ENCODE measurements at places on chromosomes 13 and 19.

- DNase-seq = no peak
These were observed 66.0 kb downstream of the ABCC4 start for GRCh38 chr13:95235199-95235756.

GRCh38 chr13:98853771-98854221 lies 101.3 kb upstream of the SLC15A1 start:
- no peak for DNase-seq

GRCh38 chr13:33194820-33195692 lies 90.5 kb downstream of the STARD13 start:
- no peak for DNase-seq

- DNase-seq = no peak
These were observed 1.1 kb upstream of the EPN1 start for GRCh38 chr19:55673889-55674288.

DNA sequence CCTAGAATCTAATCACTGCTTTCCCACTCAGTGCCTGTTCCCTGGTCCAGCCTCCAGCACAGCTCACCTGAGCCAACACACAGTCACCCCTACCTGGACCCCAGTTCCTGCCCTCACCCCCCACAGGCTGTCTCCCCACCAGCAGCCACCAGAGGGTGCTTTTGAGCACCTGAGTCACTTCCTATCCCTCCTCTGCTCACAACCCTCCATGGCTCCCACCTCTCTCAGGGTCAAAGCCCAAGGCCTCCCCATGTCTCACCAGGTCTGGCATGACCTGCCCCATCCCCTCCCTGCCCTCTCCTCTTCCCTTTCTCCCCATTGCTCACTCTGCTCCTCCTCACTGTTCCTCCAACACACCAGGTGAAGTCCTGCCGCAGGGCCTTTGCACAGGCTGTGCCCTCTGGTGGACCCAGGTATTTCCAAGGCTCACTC lies 7.1 kb upstream of the DPP9 start:
- DNase-seq = peak; percentile 55
